Activated naive CD8-positive, alpha-beta T cell treated with anti-CD3 and anti-CD28 coated beads for 36 hours (primary cell): ENCODE measurements at places on chromosomes 4 and X. TPM values are rescaled to one million over a fixed set of nuclear protein-coding genes. Genes with fewer than 3 reads are reported as not detected.

- no peak overlapping the region for H3K4me3 ChIP-seq
- no peaks in the 10 kb centered on the region for H3K4me1 ChIP-seq
- H3K27ac ChIP-seq, result no peak overlapping the region
Observed at GRCh38 chrX:153868576-153869472, 17.1 kb downstream of the L1CAM start.

The TBX22 gene
- not detected for total RNA-seq

- no peak overlapping the region for H3K4me3 ChIP-seq
- H3K27ac ChIP-seq, result no peak overlapping the region
- no peaks in the 10 kb centered on the region for H3K27me3 ChIP-seq
- H3K36me3 ChIP-seq, result no peaks in the 10 kb centered on the region
- peaks cover 7% of the 10 kb centered on the region for H3K4me1 ChIP-seq
Observed at GRCh38 chrX:153408221-153408721, 3.0 kb upstream of the ZFP92 start.

GRCh38 chrX:106931831-106932491 is 11.8 kb downstream of the CLDN2 start:
- no peak overlapping the region for H3K4me3 ChIP-seq
- H3K27ac ChIP-seq, result no peak overlapping the region
- no peaks in the 10 kb centered on the region for H3K27me3 ChIP-seq
- no peaks in the 10 kb centered on the region for H3K36me3 ChIP-seq
- peaks cover 2% of the 10 kb centered on the region for H3K4me1 ChIP-seq

DNA sequence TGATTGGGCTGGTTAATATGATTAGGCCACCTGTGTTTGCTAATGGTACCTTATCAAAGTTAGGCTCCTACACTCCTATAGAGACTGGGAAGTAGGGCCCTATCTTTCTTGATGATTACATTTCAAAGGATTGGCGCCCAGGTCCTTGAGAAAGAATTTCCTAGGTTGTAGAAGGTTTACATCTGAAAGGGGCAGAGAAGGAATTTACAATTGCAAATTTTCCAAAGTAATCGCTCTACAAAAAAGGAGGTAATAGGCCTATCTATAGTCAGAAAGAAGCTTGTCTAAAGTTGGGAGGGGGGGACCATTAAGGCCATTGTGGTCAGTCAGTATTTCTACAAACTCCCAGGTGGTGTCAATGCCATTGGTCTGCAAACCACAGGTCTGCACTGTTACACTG is 638.4 kb downstream of the IL1RAPL1 start:
- H3K4me3 ChIP-seq, result no peak overlapping the region
- H3K4me1 ChIP-seq, result no peaks in the 10 kb centered on the region
- no peak overlapping the region for H3K27ac ChIP-seq

GRCh38 chr4:118953276-118953675 is 64.6 kb downstream of the SYNPO2 start:
- no peaks in the 10 kb centered on the region for H3K4me1 ChIP-seq
- H3K4me3 ChIP-seq, result no peak overlapping the region
- no peak for DNase-seq
- no peak overlapping the region for H3K27ac ChIP-seq

The ZNF182 gene
- total RNA-seq, result 7.4 TPM

The AMER1 gene
- 4.3 TPM for total RNA-seq

- H3K4me3 ChIP-seq, result no peak overlapping the region
- no peaks in the 10 kb centered on the region for H3K27me3 ChIP-seq
- no peaks in the 10 kb centered on the region for H3K36me3 ChIP-seq
- H3K4me1 ChIP-seq, result no peaks in the 10 kb centered on the region
- H3K27ac ChIP-seq, result no peak overlapping the region
Observed at GRCh38 chr4:157425897-157426296, 205.4 kb downstream of the GRIA2 start.

DNA sequence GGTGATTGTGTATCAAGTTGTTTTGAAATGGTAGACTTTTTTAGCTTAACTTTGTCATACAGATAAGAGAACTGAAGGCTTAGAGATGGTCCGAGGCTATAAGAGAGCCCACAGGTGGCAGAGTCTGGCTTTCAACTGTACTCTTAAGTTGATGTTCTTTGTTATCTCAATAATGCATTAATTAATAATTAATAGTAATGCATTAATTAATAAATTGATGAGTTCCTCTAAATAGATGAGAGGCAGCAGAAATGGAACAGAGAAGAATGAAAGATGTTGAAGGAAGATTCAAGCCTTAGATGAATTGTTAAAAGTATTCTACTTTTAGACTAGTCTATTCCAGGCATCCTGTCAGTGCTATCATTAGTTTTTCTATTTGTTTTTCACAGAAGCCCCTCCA is 22.4 kb downstream of the NUDT9 start:
- peaks cover 20% of the 10 kb centered on the region for H3K36me3 ChIP-seq
- no peak for DNase-seq
- no peak overlapping the region for H3K4me3 ChIP-seq
- no peaks in the 10 kb centered on the region for H3K4me1 ChIP-seq

The GAGE12E gene
- total RNA-seq, result not detected

DNA sequence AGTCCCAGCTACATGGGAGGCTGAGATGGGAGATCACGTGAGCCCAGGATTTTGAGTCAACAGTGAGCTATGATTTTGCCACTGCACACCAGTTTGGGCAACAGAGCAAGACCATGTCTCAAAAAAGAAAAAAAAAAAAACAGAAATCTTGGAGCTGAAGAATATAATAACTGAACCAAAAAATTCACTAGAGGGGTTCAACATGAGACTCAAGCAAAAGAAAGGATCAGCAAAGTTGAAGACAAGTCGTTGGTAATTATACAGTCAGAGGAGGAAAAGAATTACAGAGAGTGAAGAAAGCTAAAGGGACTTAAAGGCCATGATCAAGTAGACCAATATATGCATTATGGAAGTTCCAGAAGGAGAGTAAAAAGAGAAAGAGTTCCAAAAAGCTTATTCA is 26.9 kb downstream of the SHROOM4 start:
- H3K36me3 ChIP-seq, result no peaks in the 10 kb centered on the region
- DNase-seq, result no peak
- peaks cover 5% of the 10 kb centered on the region for H3K27me3 ChIP-seq
- H3K4me3 ChIP-seq, result no peak overlapping the region

DNA sequence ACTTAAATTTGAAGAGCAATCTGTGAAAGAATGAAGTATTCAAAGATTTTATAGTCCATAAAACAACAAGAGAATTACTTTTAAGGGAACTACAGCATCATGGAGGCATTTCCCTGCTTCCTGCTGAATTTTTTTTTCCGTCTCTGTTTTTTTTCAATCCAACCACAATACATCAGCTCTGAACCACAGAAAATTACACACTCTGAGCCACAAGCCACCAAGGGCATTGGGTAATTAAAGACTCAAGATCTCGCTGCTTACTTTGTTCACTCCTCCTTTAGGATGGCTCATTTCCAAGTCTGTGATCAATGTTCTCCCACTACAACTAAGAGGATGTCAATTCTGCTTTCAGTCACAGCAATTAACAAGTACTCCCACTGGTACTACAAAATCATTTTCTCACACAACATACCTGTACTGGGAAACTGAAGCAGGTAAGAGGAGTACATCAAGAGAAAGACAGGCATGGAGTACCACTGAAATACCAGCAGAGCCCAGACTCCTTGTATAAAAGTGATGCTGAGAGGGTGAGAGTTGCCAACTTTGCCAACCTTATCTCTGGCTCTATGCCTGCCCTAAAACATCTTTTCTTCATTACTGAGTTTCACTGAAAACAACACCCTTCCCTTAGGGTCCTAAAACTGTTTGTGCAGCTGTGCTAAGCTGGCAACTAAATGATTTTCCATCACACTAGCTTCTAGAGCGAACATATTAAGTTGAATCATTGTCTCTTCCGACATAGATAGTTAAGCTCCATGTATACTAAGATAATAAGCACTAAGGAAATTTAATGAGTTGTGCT is 105.8 kb upstream of the MAGEB18 start:
- H3K27ac ChIP-seq, result no peak overlapping the region
- no peak overlapping the region for H3K4me3 ChIP-seq
- H3K4me1 ChIP-seq, result no peaks in the 10 kb centered on the region
- no peaks in the 10 kb centered on the region for H3K27me3 ChIP-seq
- no peak for DNase-seq
- no peaks in the 10 kb centered on the region for H3K36me3 ChIP-seq

The CCDC120 gene
- 3.7 TPM for total RNA-seq

GRCh38 chr4:183872531-183872930 is 32.6 kb upstream of the STOX2 start:
- no peak for DNase-seq
- no peaks in the 10 kb centered on the region for H3K4me1 ChIP-seq
- H3K27me3 ChIP-seq, result no peaks in the 10 kb centered on the region
- no peak overlapping the region for H3K4me3 ChIP-seq
- no peaks in the 10 kb centered on the region for H3K36me3 ChIP-seq

GRCh38 chr4:33696586-33696985 is 2547.7 kb downstream of the ARAP2 start:
- no peak for DNase-seq
- no peak overlapping the region for H3K4me3 ChIP-seq
- no peak overlapping the region for H3K27ac ChIP-seq
- no peaks in the 10 kb centered on the region for H3K27me3 ChIP-seq

The MAGEE2 gene
- not detected for total RNA-seq

The CWH43 gene
- not detected for total RNA-seq

GRCh38 chrX:20026278-20026677 is 35.4 kb upstream of the BCLAF3 start:
- no peak for DNase-seq
- no peak overlapping the region for H3K27ac ChIP-seq
- peaks cover 4% of the 10 kb centered on the region for H3K4me1 ChIP-seq
- no peaks in the 10 kb centered on the region for H3K36me3 ChIP-seq
- no peaks in the 10 kb centered on the region for H3K27me3 ChIP-seq
- no peak overlapping the region for H3K4me3 ChIP-seq

GRCh38 chr4:145979160-145979559 is 40.5 kb upstream of the ZNF827 start:
- H3K4me3 ChIP-seq, result no peak overlapping the region
- H3K27me3 ChIP-seq, result peaks cover 2% of the 10 kb centered on the region
- H3K36me3 ChIP-seq, result no peaks in the 10 kb centered on the region
- DNase-seq, result no peak
- H3K27ac ChIP-seq, result no peak overlapping the region

DNA sequence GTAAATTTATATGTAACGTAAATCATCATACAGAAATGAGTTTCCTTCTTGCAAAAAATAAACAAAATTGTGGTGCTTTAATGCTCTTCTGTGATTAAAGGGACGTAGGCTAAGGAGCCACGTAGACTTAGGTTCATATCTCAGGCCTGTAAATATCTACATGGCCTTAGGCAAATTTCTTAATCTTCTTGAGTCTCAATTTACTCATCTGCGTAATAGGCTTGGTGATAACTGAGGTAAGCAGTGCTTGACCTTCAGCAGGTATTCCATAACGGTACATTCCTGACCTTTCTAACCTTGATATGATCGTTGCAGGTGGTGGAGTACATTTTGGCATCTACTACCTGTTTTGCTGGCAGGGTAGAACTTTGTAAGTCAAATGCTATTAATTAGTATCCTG is 65.2 kb upstream of the TLR3 start:
- DNase-seq, result no peak
- no peaks in the 10 kb centered on the region for H3K4me1 ChIP-seq
- H3K27me3 ChIP-seq, result peaks cover 9% of the 10 kb centered on the region
- H3K36me3 ChIP-seq, result no peaks in the 10 kb centered on the region
- no peak overlapping the region for H3K27ac ChIP-seq

GRCh38 chr4:183445097-183445428 is 627 bp downstream of the CDKN2AIP start:
- H3K4me1 ChIP-seq, result peaks cover 37% of the 10 kb centered on the region
- peaks cover 36% of the 10 kb centered on the region for H3K36me3 ChIP-seq
- H3K27me3 ChIP-seq, result no peaks in the 10 kb centered on the region
- H3K27ac ChIP-seq, result peak overlapping the region; percentile 96

The MTNR1A gene
- total RNA-seq, result not detected

- H3K4me3 ChIP-seq, result no peak overlapping the region
- H3K36me3 ChIP-seq, result peaks cover 15% of the 10 kb centered on the region
- H3K27ac ChIP-seq, result no peak overlapping the region
- peaks cover 37% of the 10 kb centered on the region for H3K4me1 ChIP-seq
- no peak for DNase-seq
- H3K27me3 ChIP-seq, result no peaks in the 10 kb centered on the region
Observed at GRCh38 chr4:86957215-86957614, 22.4 kb downstream of the AFF1 start.

The ARAP2 gene
- 27.0 TPM for total RNA-seq

The NMU gene
- 0.90 TPM for total RNA-seq

GRCh38 chr4:124322234-124323065 is 390.1 kb downstream of the ANKRD50 start:
- no peak overlapping the region for H3K4me3 ChIP-seq
- H3K27ac ChIP-seq, result no peak overlapping the region
- peaks cover 8% of the 10 kb centered on the region for H3K27me3 ChIP-seq
- no peaks in the 10 kb centered on the region for H3K36me3 ChIP-seq

The HPGDS gene
- not detected for total RNA-seq
